ENCODE measurements at places on chromosomes 2 and 18. TPM values are rescaled to one million over a fixed set of nuclear protein-coding genes. Genes with fewer than 3 reads are reported as not detected.

- DNase-seq = no peak
Measured at GRCh38 chr2:188378371-188378950, 86.8 kb downstream of the GULP1 start.

DNA sequence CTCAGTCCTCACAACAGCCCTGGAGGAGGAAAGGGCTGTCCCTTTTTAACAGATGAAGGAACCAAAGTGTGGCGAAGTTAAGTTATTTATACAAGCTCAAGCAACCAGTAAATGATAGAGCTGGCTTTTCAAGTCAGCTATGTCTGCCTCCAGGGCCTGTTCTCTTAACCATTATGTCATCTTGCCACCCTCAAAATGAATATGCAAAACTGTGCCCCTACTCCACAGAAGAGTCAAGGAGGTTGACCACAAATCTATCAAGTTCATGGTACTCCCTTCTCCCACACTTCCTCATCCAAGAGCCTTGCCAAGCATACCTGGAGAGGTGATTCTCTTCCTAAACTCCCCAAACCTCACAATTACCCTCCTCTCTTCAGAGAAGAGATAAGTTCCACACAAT is 37.3 kb upstream of the CREB1 start:
- DNase-seq = no peak

DNA sequence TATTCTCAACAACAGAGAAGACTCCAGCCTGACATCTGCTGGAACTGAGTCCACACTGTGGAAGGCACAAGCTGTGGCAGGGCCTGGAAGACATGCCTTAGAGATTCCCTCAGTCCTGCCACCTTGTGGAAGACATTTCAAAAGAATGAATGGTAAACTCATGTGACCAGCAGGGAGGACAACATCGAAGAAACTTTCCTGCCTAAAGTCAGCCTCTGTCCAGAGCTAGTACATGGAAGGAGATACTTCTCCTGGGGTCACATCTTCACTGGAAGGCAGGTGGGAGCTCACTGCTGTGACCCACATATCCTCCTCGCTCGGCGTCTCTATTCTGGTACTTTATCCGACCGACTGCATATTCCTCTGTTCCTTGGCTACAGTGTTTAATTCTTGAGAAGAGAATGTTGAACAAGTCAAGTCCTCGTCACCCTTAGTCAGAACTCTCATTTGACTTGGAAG is 59.5 kb downstream of the PUM2 start:
- peak; percentile 58 for DNase-seq

DNA sequence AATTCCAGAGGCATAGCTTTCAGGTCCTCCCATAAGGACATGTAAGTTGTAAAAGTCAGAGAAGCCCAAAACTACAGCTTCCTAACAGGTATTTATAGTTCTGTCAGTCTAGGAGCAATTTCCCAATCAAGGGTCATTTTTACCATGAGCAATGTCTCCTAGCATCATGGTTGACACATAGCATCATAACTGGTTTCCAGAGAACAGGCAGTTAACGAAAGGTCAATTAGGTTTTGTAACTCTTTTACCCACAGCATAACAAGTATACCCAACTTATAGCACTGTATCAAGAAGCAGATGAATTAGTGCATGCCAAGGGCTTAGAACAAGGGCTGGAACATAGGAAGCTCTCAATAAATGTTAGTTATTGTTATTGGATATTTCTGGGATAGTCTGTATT is 110.1 kb downstream of the MREG start:
- no peak for DNase-seq

GRCh38 chr2:173673640-173674039 is 291.5 kb downstream of the SP3 start:
- DNase-seq = no peak

DNA sequence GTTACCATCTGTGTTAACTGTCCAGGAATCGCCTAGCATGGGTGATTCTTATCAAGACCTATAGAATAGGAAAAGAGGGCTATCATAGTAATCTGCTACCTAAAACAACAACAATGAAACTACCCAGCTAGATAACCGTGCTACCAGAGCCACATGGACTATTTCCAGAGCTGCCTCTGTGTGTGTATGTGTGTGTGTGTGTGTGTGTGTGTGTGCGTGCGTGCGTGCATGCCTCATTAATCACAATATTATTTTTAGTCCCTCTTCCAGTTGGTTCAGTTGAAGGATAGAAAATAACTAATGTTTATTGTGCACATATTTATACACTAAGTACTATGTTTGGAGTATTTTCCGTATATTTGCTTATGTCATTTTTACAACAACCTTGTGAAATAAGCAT is 201.1 kb downstream of the SP3 start:
- DNase-seq = no peak

DNA sequence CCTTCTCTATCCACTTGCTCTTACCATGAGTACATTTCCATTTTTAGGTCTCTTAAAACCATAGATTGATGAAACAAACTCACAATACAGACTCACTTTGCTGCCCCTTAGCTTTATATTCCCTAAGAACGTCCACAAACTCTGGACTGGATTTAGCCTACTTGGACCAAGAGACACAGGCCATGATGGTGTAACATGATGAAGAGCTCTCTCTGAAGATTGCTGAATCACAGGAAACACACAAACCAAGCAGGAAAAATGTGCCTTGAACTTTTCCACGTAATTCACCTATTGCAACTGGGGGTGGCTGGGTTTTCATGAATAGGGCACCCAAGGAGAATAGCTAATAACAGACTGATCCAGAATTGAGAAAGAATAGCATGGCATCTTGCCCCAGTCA is 201.7 kb upstream of the RBBP8 start:
- no peak for DNase-seq

DNA sequence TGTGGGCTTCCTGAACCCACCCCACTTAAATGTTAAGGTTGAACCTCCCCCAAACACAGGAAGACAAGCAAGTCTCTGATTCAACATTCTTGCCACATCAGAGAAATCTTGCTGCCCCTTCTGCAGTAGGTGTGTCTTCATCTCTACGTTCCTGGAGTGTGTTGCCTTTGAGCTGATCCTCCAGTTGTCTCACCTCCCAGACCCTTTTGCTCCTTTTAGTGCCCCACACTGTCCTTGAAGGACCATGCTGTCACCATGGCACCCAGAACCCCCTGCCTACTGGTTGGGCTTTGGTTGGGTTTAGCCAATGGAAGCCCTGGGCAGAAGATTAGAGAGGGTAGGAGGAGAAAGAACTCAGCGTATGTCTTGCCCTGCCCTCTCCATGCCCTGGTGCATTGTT is 10.7 kb downstream of the CAB39 start:
- peak; percentile 81 for DNase-seq

- DNase-seq = no peak
Measured at GRCh38 chr2:18506883-18507509, 53.5 kb downstream of the RDH14 start.

GRCh38 chr2:160427629-160428404 is 65.8 kb downstream of the RBMS1 start:
- peak; percentile 54 for DNase-seq

DNA sequence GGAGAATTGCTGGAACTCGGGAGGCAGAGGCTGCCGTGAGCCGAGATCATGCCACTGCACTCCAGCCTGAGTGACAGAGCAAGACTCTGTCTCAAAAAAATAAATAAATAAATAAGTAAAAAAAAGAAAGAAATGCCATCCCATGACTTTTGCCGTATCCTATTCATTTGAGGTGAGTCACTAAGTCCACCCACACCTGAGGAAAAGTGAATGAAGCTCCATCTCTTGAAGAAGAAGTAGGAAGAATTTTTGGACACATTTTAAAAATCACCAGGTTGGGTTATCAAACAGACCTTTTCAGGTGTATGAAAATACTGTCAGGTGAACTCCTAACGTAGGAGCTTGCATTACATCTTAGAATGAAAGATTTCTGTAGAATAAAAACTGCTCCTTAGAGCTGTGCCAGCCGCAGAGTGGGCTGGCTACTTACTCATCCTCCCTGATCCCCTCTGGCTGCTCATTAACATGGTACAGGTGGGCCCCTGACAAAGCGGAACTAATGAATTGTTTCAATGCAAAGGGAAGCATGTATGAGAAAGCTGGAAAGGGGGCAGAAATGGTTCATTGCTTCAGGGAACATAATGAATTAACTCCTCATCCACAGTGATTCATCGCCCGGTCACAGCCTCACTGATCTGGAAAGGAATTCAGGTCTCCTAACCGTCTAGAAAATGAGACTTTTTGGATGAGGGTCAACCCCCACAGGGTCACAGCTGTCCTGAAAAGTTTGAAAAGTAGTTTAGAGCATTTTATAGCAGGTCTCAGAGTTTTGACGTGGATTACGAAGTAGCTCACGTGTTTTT is 191.4 kb downstream of the SPP2 start:
- no peak for DNase-seq

GRCh38 chr2:140851258-140851981 is 1279.4 kb downstream of the LRP1B start:
- no peak for DNase-seq

DNA sequence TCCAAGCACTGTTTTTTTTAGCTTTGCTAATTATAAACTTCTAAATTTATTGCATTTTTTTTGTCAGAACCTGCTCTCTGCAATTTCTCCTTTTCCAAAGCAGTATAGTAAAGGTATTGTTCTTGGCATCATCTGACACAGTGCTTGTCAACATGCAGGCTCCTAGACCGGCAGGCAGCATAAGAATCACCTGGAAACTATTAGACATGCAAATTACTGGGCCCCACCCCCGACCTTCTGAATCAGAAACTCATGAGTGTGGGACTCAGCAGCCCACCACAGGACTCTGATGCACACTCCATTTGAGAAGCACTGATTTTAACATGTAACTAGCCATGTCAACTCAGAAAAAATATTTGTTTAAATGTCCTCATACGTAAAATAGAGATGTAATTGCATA is 551.1 kb upstream of the CELF4 start:
- DNase-seq = no peak

GRCh38 chr2:25557179-25558036 is 116.0 kb downstream of the DTNB start:
- DNase-seq = no peak

DNA sequence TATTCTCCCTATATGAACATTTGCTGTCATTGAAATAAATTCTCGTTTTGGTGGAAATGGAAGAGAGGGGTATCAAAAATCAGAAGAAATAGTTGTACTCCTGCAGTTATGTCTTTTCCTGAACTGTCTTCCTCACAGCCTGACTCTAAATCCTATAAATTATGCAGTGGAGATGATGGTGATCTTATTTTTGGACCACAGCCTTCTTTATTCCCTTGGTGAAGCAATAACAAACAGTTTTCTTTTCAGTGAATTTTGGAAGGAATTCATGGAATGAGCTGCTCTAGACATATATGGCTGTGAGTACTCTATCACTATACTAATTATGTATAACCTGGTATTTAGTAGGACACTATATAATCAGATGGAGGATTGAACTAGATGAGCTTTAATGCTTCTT is 1.7 kb upstream of the SLC25A12 start:
- DNase-seq = no peak

DNA sequence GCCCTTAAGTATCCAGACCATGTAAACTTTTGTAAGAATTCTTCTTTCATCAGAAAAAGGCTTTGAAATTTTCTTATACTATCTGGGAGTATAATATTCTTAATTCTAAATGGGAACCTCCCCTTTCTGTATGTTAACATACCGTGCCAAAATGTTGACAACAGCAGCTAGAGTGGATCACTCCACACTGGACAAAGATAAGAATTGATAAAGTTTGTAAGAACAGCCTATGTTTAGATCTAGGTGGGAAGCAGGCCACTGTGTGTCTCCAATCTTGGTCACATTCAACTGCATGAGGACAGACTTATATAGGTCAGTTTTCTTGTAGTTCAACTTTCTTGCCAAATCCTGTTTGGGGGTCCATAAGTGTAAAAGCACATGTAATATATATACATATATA is 235.7 kb downstream of the RPIA start:
- no peak for DNase-seq

DNA sequence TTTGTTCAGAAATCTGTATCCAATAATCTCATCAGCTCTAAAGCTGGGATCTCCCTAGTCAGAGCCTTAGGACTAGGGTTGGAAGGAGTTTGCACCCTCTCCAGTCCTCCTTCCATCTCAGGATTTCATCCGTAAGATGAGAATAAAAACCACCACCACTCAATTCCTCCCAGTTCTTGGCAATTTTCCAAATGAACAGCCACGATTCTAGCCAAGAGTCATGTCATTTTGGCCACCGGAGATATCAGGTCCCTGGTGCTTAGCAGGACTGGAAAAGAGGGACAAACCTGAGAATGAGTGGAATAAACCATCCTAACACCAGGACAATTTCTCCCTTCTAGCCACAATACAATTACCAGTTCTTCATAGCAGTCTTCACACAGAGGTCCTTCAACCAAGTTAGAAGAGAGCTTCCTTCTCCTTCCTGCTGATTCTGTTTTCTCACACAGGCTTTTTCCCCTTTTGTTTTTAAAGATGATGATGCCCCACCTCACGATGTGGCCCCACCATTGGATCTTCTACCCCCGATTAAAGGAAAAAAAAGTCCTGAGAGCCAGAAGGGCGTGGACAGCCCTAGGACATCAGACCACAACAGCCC is 36.2 kb downstream of the KIAA2012 start:
- DNase-seq = no peak

GRCh38 chr18:51196811-51197660 is 445 bp downstream of the MEX3C start:
- DNase-seq = no peak

- DNase-seq = peak; percentile 33
Measured at GRCh38 chr2:230798769-230799399, 65.9 kb upstream of the ITM2C start.

DNA sequence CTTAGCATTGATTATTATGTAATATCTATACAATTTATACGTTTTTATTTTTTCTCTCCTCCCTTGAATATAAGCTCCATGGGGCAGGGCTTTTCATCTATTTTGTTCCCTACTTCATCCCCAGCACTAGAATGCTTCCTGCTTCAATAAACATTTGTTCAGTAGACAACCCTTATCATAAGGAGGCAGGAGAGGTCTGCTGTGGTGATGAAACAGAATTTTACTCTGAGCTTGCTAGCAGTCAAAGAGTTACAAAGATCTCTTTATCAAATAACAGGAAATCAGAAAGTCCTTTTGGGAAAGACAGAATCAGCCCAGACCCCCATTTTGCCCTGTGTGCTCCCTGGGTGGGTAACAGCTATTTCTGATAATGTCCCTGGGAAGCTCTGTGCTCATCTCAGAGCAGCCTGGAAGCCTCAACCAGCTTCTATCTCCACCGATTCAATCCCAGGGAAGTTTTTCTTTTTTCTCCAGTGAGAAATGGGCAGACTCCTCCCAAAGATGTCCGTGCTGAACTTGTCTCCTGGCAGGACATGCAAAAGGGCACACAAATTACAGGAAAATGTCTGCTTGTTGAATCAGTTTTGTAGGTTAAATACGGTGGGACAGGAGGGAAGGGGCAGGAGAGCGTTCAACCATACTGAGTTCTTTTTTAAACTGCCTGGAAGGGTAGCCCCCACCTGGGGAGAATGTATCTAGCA is 84.7 kb upstream of the PKDCC start:
- no peak for DNase-seq

WDCP gene
- total RNA-seq = 1.4 TPM

PASK gene
- 87.9 TPM for total RNA-seq

NEU4 gene
- total RNA-seq = 6.8 TPM

CENPA gene
- total RNA-seq = 1.1 TPM

CCDC74A gene
- total RNA-seq = 0.60 TPM

LIMS3 gene
- total RNA-seq = not detected

LIMS4 gene
- total RNA-seq = not detected

PRSS56 gene
- total RNA-seq = not detected

ERBB4 gene
- total RNA-seq = not detected

LHCGR gene
- not detected for total RNA-seq

KCNS3 gene
- not detected for total RNA-seq

THUMPD2 gene
- total RNA-seq = 13.7 TPM

GCG gene
- total RNA-seq = not detected

HOXD10 gene
- total RNA-seq = not detected

CYP1B1 gene
- total RNA-seq = 0.17 TPM
